Kasumi-1 (cell line): ENCODE measurements at places on chromosomes 1 and 21.

DNA sequence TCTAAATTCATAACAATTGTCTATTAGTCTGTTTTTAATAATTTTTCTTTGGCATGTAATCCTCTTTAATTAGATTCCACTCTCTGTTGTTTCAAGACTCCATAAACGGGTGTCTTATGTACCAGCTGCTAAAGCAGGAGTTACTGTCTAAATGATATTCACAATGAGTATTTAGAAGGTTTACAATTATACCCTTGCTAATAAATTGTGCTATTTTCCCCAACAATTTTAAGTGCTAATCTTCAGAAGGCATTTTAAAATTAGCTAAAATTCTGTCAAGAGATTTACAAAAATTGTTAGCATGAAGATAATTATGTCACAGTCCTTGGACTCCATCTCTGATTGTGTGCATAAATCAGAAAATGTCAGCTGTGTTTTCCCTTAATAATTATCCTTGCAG, 83.7 kb downstream of the DPYD start:
- DNase-seq: no peak

DNA sequence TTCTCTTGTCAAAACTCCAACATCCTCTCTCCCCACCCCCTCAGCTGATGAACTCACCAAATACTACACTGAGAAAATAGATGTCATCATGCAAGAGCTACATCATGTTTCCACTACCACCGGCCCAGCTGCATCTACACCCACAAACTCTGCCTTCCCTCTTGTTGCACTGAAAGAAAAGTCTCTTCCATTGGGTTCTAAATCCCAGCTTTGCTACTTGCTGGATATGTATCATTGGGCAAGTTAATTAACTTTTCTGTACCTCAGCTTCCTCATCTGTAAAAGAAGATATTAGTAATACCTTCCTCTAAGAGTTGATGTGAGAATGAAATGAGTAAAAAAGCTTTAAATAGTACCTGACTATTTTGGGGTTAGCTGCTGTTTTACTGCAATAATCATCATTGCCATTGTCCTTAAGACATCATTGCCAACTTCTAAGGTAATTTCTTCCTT, 108.6 kb downstream of the OLFML2B start:
- no peak for DNase-seq

- no peak for DNase-seq
These were observed 44.3 kb upstream of the ADARB1 start for GRCh38 chr21:45029948-45030681.

GRCh38 chr1:27609618-27610240, 5.8 kb upstream of the AHDC1 start:
- no peak for DNase-seq

DNA sequence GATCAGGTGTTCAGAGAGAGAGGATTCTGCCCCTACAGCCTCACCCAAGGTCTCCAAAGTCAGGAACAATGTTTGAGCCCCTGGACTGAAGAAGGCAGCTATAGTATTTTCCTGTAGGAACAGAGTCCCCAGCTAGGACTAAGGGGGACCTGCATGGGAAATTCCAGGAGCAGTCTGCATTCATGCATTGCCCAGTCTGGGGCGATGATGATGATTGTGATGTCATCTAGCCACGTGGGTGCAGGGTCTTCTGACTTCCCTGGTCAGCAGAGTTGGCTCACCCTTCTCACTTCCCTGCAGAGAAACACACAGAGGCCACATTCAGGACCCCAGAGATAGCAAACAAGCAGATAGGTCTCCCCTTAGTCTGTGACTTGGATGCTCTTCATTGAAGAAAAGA, 56.5 kb upstream of the ARTN start:
- no peak for DNase-seq

- DNase-seq: no peak
These were observed 447.9 kb downstream of the CAMTA1 start for GRCh38 chr1:7233237-7233540.

DNA sequence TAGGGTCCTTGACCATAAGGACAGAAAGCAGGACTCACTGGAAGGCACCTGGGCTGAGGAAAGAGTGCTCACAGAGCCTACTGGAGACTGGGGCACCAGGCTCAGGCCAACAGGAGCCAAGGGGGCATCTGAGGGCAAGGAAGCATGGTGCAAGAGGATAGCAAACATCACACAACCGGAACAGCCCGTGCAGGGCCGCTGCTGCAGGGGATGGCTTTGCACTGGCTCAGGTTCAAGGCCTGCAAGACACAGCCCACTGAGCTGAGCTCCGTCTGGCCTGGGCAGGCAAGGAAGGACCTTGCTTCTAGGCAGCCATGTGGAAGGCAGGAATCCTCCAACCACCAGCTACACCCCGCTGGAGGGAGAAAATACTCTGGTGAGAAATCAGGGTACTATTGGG, 59.8 kb upstream of the KIF26B start:
- no peak for DNase-seq
